ENCODE measurements at places on chromosomes 1 and 21.

- no peak for DNase-seq
These were observed 70.6 kb upstream of the KCNJ6 start for GRCh38 chr21:37986751-37987399.

GRCh38 chr21:34766862-34767261 is 98.1 kb downstream of the CLIC6 start:
- no peak for DNase-seq

DNA sequence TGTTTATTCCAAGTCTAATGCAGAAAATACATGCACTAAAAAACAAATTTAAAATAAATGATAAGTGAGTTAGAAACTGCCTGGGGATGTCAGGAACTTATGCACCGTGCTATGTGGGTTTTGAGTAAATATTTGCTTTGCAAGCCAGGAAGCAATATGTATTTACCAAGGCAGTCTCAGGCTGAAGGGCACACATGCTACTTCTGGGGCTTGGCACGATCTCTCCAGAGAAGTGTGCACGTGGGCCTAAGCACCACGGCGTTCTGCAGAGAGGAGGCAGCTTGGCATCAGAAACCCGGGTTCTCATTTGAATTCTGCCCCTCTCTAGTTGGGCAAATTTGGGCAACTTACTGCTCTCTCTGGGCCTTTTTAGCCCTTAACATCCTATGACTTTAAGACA is 72.6 kb upstream of the ROR1 start:
- no peak for DNase-seq

DNA sequence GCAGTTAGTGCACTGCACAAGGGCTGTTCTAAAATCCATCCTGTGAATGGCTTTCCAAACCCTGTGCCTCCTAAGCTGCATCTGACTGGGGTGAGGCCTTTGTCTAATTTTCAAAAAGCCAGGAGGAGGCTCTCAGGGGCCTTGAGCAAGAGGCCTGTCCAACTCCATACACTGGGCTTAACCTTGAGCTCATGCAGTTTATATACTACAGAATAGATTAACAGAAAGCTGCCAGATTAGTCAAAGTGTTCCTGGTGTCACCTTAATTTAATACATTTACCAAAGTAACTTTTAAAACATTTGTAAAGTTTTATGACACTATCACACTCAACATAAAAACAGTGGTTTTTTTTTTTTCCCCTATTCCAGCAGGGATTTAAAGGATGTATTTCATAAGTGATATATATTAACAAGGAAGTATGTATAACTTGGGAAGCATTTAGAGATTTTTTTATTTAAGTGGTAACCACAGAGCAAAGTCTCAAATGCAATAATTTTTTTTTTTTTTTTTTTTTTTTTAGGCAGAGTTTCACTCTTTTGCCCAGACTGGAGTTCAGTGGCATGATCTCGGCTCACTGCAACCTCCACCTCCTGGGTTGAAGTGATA is 23.3 kb downstream of the CTH start:
- DNase-seq: no peak

DNA sequence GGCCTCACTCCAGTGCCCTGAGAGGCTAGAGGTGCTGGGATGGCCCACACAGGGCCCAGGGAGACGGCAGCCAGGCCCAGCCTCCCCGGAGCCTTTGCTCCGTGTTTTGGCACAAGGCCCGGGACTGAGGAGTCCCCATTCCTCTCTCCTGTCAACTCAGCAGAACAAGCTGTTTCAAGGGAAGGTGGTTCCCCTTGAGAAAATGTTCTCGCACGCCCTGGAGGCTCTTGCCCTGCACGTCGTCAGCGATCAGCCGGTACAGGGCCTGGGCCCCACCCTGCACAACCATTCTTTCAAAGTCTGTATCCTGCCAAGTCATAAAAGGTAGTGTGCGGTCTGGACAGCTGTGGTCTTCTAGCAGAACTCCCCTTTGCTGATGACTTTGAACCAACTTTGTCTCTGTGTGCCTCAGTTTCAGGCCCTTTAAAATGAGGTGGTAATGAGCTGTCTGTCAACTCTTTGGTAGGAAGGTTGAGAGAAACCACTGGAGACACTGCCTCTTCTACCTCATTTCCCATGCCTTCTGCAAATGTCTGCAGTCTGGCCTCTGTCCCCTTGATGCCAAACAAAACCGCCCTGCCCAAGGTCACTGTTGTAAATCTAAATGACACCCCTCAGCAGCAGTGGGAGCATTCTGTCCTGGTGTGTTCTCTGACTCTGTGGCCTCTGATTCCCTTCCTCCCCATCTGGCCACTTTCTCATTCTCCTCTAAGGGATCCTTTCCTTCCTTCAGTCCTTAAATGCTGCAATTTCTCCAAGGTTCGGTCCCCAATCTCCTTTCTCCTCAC is 138.6 kb upstream of the JUN start:
- DNase-seq: no peak

DNA sequence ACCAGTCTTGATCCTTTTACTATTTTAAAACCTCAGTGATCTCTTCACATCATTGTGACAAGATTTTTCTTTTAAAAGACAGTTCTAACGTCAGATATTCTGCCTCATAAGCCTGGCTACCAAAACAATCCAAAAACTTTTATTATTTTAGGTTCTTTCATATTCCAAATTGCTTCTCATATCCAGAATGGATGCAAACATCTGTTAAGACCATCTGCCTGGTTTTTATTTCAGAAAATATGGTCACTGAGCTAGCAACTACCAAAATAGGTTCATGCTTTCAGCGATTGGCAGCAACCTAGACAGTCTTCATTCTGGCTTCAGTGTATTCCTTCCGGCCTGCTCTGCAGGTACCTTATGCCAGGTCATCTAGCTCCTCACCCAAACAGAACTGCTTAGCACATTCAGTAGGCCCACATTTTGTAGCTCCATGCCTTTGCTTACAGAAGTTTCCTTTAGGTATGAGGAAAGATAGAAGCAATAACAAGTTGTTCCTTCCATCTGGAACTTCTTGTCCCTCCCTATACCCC is 59.0 kb upstream of the CACYBP start:
- no peak for DNase-seq

GRCh38 chr1:209411491-209411929 is 172.0 kb upstream of the CAMK1G start:
- DNase-seq: no peak

- no peak for DNase-seq
These were observed 829 bp downstream of the ALX3 start for GRCh38 chr1:110069404-110070281.

- DNase-seq: no peak
These were observed 153.9 kb upstream of the GORAB start for GRCh38 chr1:170377896-170378634.

DNA sequence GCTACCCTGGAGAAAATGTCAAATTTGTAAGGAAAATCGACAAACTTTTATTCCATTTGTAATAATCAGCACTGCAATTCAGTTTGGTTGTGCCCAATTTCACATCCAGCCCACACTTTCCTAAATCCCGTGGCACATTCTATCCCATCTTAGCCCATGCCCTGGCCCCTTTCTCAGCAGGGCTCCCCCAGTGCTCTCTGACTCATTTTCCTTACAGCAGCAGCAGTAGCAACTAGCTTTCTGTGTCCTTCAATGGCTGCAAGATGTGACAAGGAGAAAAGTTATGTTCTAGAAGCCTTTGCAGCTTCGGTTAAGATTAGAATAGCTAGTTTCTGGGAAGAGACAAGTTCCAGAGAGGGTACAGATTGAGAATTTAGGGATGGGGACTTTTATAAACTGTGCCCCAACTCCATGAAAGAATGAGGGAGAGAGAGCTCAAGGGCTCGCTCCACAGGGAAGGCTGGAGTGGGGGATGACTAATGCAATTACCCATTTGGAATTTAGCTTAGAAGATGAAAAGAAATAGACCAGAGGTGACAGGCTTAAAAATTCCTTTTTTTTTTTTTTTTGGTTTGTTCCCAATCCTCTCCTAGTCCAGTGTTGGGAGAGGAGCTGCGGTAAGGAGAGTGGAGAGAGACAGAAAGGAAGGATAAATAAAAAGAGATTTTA is 47.0 kb upstream of the POU2F1 start:
- no peak for DNase-seq

- DNase-seq: no peak
These were observed 49.1 kb upstream of the IFNLR1 start for GRCh38 chr1:24235921-24236788.

GRCh38 chr1:203056516-203056915 is 29.3 kb downstream of the MYOG start:
- DNase-seq: no peak

DNA sequence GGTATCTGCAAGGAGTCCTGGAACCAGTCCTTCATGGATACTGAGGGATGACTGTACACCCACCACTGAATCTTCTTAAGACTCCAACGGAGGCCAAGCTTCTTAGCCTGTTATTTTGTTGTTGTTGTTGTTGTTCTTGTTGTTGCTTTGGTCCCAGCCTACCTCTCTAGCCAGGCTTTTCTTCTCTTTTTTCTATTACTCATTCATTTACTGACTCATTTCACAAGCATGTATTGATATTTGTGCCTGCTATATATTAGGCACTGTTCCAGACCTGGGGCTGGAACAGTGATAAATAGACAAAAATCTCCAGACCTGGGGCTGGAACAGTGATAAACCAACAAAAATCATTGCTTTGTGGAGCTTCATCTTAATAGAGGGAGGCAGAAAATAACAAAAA is 20.4 kb downstream of the CENPF start:
- DNase-seq: no peak

- no peak for DNase-seq
These were observed 8.1 kb downstream of the ARF1 start for GRCh38 chr1:228090613-228091081.

GRCh38 chr1:11286735-11287410 is 13.9 kb downstream of the UBIAD1 start:
- DNase-seq: no peak

DNA sequence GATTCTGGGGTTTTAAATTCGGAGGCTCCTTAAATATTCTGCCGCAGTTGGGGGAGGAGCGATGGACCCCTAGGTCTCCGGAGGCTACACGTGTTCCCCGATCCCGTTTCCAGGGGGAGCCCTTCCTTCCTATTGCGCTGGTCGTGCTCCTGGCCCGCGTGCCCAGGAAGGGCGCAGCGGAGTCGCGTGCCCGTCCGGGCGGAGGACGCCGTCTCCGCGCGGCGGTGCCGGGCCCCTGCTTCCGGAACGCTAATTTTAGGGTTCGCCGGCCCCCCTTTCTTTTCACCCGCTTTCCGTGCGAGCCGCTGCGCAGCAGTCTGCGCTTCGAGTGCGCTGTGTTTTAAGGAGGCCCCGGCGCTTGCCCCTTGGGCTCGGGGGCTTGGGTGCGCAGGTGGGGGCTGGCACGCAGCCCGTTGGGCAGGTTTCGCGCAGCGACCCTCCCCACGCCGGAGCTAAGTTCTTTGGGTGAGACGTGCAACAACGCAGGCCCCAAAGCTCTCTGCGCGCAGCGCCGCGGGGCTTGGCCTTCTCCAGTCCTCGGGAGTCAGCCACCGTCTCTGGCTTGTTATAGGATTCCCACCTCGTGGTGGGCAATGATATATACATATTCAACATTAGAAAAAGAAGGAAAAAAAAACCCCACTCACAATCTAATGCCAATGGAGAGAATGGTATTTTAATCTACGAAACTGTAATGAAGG is 43.5 kb upstream of the DNAJC6 start:
- peak; percentile 16 for DNase-seq

GRCh38 chr1:69305621-69306020 is 262.1 kb upstream of the LRRC7 start:
- no peak for DNase-seq

GRCh38 chr1:209855623-209856022 is 27.9 kb downstream of the UTP25 start:
- DNase-seq: no peak

GRCh38 chr1:172578586-172578985 is 45.6 kb downstream of the SUCO start:
- no peak for DNase-seq

GRCh38 chr1:82578086-82578726 is 777.5 kb downstream of the ADGRL2 start:
- no peak for DNase-seq

DNA sequence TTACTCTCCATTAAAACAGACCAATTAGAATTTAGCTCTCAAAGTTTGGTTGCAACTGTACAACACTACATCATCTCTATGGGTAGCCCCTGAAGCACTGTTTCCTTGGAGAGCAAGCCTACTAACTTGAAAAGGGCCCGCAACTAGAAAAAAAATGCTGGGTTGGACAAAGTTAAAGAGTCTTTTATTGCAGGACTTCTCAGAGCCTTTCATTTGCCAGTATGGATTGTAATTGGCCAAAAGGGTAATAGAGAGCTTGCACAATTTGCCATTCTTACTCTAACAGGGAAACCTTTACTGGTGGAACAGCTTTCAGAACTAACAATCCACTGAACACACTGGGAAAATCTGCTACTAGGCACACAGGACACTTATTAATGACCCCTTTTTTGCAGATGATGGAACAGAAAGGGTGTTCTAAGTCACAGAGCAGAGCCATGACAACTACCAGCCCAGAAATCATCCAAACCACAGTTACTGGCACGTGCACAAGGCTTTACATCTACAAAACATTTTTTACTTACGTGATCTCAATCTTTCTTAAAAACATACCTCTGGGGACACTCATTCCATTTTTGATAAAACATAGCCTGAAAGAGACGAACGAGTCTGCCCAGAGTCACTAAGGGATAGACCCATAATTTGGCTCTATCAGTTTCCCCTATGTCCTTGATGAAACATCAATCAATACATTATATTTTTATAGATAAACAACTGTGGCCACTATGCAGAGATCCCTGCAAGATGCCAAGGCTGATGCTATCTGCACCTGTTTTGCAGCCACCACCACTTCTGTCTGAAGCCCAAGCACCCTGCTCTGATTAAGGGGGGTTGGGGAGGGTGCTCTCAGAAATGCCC is 176.3 kb upstream of the EDN2 start:
- DNase-seq: no peak

DNA sequence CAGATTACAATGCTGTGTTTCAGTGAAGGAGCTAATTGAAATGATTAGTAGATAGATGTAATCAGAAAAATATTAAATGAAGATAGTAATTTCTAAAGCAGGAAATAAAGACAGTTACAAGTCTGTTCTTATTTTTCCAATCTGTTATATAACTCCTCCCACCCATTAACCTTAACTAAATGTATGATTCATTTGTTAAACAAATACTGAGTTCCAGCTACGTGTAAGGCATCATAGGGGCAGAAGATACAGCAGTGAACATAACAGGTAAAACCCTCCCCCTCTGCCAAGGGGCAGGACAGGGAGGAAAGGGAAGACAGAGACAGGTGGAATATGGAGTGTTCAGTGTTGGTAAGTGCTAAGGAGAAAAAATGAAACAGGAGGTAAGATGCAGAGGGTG is at the start of gene FAM177B:
Gene FAM177B (plus strand): TSS at position 231 of the 400 bp plus-strand sequence. CDS start 9,344 bp downstream, outside the sequence.
- DNase-seq: no peak

- DNase-seq: no peak
These were observed 19.4 kb downstream of the NADK start for GRCh38 chr1:1758692-1759455.

- DNase-seq: no peak
These were observed 214.6 kb downstream of the GRIK1 start for GRCh38 chr21:29725025-29725736.

- no peak for DNase-seq
These were observed 2.0 kb upstream of the ATP13A2 start for GRCh38 chr1:17013491-17014320.

- no peak for DNase-seq
These were observed 343.3 kb upstream of the VAMP3 start for GRCh38 chr1:7427605-7428300.

Data from effector memory CD4-positive, alpha-beta T cell (primary cell).